ENCODE measurements at places on chromosomes 5 and 9.
A peak's percentile ranks its signal among the peaks of the same experiment; 100 is the strongest.

DNA sequence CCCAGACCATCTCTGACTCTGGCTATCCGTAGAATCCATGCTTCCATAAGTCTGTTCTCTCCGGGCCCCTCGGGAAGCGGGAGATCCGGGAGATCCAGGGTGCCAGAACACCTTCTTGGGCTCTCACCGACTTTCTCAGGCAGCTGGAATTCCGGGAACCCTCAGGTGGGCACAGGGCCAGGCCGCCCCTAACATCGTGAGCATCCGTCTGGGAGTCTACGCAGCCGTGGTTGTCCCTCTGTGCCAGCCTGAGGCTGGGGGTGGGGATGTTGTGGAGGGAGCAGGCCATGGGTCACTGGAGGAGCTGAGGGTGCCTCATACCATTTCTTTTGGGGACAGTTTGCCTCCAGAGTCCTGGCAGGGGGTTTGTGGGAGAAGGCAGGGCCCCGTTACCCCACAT lies 92.3 kb upstream of the COL5A1 start:
- no peak for DNase-seq

DNA sequence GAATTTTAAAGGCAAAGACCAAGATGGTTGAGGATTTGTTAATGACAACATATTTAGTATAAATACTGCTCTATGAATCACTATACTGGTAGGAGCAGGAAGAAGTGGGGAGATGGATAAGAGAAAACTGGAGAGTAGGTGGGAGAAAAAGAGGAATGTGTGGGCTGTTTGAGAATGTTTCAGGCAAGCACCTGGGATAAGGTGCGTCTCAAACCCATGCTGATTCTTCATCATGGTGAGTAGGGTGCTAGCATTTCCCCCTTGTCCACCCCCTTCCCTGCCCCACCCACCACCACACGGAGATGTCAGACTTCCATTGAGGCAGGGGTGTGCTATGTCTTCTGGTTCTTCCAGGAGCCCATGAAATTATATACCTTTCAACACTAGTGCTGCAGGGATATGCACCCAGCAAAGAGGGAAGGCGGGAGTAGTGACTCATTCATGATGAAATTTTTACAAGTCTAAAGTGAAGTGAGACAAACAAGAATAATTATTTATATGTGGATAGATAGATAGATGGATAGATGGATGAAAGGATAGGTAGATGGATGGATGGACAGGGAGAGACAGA lies 54.3 kb downstream of the MTX3 start:
- no peak for DNase-seq

DNA sequence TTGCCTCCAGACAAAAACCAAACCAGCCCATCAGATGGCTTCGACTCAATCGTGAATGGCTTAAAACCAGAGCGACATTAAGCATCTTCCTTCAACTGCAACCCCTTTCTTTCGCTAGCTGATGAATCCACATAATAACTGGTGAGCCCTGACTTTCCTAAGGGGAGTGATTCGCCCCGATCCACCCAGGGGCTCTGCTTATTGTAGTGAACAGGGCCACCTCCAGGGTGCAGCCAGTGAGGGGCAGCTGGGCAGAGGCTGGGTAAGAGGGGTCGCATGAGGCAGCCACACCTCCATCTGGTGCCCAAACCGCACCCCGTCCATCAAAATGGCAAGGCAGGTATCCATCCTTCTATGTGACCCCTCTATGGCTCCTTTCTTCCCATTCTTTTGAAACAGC lies 38.0 kb downstream of the SLC35D2 start:
- DNase-seq, result no peak

DNA sequence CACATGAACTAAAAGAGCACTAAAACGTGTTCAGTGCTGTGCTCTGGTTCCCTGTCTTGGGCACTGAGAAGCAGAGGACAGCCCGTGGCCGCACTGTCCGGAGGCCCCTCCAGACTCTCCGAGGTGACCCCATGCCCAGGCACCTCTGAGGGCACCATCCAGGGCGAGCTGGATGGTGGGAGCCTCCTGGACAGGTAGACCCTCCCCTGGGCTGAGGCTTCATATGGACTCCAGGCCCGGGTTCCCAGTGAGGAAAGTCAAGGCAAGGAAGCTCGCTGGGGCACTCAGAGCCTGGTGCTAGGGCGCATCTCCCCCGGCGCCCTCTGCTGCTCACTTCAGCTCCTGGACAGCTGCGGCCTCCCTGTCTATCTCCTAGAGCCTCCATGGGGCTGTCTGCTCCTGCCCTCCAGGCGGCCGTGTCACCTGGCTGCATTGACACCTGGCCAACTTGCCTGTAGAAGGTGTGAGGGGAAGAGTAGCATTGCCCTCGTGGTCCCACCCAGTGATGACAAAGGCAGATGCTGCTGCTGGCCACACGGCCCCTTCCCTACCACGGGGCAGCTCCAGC lies 178.2 kb upstream of the IRX1 start:
- DNase-seq, result no peak

GRCh38 chr9:4879115-4879558 lies 86.4 kb downstream of the RCL1 start:
- DNase-seq, result no peak

- DNase-seq, result no peak
Observed at GRCh38 chr9:131651599-131651998, 88.3 kb downstream of the RAPGEF1 start.

- no peak for DNase-seq
Observed at GRCh38 chr5:131356619-131357018, 92.8 kb downstream of the CDC42SE2 start.

DNA sequence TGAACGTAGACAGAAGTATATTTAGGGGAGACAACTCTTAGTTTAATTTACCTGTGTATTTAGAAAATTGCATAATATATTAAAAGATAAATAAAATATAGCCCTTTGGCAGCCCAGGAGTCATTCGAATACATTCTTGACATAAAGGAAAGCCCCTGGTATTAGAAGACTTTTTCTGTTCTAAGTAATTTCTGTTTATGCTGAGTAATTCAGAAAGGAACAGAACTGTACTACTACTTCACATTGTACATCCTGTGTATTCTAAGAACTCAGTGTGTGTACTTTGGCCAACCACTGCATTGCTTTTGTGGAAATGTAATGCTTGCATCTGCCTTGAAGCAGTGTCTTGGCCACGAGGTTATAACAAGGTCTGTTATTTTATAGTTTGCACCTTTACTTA lies 136.4 kb downstream of the KDM4C start:
- no peak for DNase-seq

DNA sequence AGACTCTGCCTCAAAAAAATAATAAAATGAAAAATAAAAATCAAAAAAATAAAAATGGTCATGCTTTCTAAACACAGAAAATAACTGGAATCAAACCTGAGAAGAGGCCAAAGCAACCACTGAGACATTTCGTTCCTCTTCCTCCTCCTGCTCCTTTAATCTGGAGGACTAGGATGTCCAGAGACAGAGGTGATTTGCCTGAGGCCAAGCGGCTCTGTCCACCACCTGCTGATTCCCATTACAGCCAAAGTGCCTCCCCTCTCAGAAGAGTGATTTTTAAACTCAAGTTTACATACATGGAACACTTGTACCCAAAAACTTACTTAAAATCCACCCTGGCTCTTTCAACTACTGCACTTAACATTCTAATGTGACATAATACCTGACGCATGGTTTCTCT lies 65.6 kb downstream of the TLE1 start:
- DNase-seq, result no peak

DNA sequence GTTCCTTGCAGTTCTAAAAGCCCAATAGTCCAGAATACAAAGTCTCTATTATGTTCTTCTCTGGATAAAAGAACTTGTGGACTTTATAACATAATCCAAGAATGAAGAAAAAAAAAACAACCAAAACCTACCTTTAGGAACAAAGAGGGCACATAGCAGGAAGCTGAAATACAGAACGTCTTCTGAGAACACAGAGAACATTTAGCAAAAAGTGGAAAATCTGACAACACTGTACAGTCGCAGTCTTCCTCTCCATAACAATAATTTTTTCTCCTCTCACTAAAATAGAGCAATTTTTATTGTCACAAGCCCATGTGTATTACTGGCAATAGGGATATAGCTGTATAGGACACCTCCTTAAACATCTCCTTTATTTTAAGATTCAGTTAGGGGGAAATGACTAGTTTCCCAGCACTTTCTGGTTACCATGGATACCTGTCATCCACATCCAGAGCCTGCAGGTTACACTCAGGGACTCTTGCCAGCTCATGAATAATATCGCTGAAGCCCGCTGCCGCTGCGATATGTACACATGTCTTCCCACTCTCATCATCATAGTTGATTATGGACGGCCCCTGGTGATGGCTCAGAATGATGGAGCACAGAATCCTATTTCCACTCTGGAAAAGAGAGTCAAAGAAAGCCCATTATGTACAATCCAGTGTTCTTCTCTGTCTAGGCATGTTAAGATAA lies 106.5 kb downstream of the ANKRD55 start:
- peak; percentile 19 for DNase-seq

- DNase-seq, result no peak
Observed at GRCh38 chr9:132810314-132810713, 67.8 kb downstream of the AK8 start.

DNA sequence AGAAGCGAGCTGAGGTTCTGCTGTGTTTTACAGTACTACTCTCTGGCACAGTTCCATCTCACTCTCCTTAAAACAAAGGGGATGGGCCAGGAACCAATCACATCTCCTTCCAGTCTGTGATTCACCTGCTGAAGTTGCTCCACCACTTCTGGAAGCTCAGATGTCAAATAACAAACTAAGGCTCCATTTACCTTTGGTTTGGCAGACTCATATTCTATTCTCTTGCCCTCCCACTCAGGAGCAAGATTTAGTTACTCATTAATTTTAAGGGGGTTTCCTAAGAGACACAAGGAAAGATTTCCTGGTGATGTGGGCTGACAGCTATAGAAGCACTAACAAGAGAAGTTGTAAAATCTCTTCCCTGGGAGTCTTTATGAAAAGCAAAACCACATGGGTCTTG lies 37.8 kb upstream of the KIF2A start:
- no peak for DNase-seq

- DNase-seq, result no peak
Observed at GRCh38 chr5:36337597-36337996, 35.9 kb upstream of the RANBP3L start.

GRCh38 chr9:138099803-138100598 lies 222.4 kb downstream of the CACNA1B start:
- DNase-seq, result no peak

DNA sequence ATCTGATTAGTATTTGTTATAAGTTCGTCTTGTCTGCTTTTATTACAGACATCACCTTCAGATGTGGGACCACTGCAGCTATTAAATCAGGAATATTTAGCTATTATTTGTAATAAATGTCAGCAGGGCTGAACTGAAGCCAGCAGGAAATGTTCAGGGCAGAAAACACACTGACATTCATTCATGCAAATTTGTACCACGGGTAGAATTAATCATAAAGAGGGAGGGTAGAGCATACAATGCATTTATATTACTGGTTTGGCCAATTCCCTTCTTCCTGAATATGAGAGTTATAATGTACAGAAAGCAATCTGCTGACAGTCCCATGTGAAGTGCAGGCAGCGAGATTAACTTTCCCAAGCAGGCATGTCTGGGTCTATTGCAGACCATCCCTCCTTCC lies 117.3 kb upstream of the NUDT12 start:
- no peak for DNase-seq

- DNase-seq, result no peak
Observed at GRCh38 chr5:140998921-140999410, 32.7 kb downstream of the PCDHAC2 start.

GRCh38 chr9:111020594-111020993 lies 17.7 kb downstream of the LPAR1 start:
- no peak for DNase-seq

- no peak for DNase-seq
Observed at GRCh38 chr9:3912817-3913216, 387.0 kb upstream of the RFX3 start.
